ENCODE measurements at places on chromosomes 11 and 22.

- DNase-seq = no peak
These were observed 39.9 kb downstream of the SGSM3 start for GRCh38 chr22:40410272-40410671.

- DNase-seq = peak; percentile 71
These were observed 5.5 kb downstream of the YDJC start for GRCh38 chr22:21624120-21624879.

DNA sequence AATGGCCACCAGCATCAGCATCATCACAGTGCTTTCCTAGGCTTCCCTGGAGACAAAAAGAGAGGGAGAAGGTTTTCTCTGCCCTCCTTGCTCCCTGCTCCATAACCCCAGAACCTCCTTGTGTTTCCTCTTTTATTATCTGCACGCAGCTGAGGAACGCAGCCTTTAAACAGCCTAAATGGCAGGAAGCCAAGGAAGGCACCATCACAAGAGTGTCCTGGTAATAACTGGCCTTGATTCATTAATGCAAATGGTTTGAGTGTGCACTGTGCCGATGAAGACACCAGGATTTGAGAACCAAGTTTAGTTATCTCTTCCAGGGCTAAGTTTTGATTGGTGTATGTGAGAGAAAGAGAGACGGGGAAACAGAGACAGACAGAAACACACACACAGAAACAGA, 29.4 kb upstream of the DRD2 start:
- no peak for DNase-seq

- DNase-seq = peak; percentile 87
These were observed 13.9 kb downstream of the SLC35E4 start for GRCh38 chr22:30649430-30650007.

DNA sequence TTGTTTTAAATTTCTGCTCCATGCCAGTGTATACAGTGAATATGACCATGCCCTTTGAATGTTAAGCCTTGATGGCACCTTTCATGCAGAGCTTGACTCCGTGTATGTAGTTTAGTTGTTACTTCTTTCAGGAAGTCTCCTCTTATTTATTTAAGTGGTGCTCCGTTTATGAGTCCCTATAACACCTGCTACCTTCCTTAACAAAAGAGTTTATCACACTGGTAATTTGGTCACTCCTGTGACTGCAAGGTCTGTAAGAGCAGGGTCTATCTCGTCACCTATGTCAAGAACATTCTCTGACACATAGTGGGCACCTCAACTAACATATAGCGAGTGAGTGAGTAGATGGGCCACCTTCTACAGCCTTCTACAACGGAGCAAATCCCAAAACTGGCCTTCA, 152.5 kb downstream of the CCDC34 start:
- no peak for DNase-seq

DNA sequence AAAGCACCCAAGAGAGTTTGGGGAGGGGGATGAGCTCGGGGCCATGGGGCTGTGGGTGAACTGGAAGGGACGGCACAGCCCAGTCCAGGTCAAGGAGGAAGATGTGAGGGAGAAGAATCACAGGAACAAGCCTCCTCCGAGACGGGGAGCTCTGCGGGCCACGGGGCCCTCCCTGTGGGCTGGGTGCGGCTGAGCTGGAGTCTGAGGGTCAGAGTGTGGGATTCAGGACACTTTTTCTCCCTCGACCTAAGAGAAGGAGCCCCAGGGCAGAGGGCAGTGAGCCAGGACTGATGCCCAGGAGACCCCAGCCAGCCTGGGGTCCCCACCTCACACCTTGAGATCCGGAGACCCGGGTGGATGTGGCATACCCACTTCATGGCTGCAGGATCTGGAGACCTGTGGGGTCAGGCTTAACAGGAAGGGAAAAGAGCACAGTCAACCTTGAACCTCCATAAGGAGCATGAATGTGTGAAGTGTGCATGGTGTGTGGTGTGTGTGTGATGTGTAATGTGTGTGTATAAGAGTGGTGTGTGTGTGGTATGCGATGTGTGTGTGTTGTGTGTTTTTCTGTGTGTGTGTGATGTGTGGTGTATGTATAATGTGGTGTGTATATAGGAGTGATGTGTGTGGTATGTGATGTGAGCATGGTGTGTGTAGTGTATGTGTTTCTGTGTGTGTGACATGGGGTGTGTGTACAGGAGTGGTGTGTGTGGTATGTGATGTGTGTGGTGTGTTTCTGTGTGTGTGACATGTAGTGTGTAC, 504.6 kb downstream of the BRD1 start:
- no peak for DNase-seq

- no peak for DNase-seq
These were observed 4.8 kb downstream of the SLC17A6 start for GRCh38 chr11:22343032-22343324.

DNA sequence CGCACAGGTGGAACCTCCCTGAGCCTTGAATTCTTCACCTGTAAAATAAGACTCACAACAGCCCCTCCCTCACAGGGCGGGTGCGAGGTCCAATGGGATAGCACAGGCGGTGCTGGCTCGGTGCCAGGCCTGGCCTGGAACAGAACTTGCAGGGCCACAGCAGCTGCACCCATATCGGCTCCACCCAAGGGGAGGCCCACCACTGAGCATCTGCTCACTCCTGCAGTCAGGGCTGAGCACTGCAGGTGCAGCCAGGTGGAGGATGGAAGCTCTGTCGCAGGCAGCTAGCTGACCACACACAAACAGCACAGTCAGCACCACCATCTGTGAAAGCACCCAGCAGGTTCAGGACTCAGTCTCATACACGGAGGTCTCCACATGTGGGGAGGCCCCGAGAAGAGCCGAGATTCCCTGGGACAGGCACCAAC, 19.6 kb downstream of the VPS37C start:
- no peak for DNase-seq

DNA sequence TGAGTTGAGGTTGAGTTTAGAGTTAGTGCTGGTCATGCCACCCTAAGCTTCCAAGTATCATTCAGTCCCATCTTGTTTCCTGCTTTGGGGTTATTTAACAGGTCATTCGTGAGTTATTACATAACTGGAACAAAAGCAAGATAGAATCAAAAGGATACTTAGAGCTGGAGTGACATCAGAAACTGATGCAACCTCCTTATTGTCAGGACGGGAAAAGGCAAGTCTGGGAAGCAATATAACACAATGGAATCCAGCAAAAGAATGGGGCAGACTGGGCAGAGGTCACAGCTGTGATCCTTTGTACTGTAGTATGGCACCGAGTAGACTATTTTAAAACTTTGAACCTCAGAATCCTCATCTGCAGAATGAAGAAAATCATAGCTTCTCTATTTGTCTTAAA, 4.4 kb upstream of the PRSS23 start:
- DNase-seq = no peak

DNA sequence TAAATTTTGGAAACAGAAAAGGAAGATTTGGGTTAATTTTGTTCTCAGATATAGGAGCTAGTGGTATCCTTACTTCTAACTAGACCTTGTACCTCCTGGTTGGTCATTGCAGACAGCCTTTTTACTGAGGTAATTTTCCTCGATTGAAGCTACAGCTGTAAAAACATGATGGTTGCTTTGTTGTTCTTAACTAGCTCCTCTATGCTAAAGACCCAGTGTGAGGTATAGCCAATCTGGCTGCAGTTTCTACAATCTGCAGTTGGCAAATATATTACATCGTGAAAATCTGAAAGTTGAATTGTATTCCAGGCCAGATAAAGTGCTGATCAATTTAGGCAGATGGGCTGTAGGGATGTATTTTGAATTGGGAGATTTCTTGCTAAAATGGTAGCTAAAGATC, 116.5 kb downstream of the AASDHPPT start:
- no peak for DNase-seq

GRCh38 chr11:44974402-44975000, 23.8 kb upstream of the TP53I11 start:
- DNase-seq = no peak

Measured in activated naive CD8-positive, alpha-beta T cell treated with anti-CD3 and anti-CD28 coated beads, Interleukin-2, amount 50 U/mL, for 24 hours (primary cell).